Prostate gland (tissue), 2 donors: ENCODE measurements at places on chromosomes 3 and 15.

- DNase-seq, result no peak
Measured at GRCh38 chr3:139284221-139284620, 59.6 kb upstream of the MRPS22 start.

DNA sequence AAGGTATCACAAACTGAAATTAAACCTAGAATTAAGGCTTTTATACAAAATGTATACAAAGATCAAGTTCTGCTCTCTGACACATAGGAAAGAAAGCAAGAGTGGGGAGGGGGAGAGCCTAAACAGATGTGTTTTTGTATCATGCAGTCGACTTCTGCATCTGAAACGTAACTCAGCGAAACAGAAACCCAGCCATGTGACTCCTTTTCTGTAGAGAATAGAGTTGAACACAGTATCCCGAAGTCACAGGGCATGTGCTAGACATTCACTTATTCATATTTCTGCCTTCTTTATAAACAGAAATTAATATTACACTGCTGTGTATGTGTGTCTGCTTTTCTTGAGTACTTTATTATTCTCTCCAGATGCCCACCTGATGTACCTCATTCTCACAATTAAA is 121.0 kb downstream of the PDZRN3 start:
- no peak for DNase-seq

GRCh38 chr15:89806559-89807550 is 7.8 kb downstream of the ANPEP start:
- DNase-seq, result no peak

- no peak for DNase-seq
Measured at GRCh38 chr15:62636823-62637573, 405.5 kb upstream of the TPM1 start.

DNA sequence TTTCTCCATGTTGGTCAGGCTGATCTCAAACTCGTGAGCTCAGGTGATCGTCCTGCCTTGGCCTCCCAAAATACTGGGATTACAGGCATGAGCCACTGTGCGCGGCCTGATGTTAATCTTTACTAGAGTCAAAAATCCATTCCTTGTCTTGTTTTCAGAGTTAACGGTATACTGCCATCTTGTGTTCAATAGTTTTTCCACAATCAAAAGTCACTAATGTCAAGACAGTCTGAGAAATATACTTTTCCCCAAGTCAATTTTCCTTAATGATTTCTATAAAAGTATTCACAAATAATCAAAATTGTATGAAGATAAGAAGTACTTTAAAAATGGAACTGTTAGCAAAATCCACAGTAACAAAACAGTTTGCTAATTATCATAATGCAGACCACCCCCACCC is 8.5 kb downstream of the CRBN start:
- no peak for DNase-seq

DNA sequence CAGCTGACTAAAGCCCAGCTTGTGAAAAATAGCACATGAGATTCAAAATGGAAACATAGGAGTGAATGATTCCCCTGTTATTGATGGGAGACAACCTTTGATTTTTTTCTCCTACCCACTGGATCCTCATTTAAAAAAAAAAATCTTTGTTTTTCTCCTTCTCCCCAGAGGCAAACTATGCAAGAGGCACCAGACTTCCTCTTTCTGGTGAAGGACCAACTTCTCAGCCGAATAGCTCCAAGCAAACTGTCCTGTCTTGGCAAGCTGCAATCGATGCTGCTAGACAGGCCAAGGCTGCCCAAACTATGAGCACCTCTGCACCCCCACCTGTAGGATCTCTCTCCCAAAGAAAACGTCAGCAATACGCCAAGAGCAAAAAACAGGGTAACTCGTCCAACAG is 2.6 kb downstream of the CACNA1D start:
- no peak for DNase-seq

GRCh38 chr3:16524196-16524595 is 10.7 kb upstream of the RFTN1 start:
- no peak for DNase-seq
